Activated CD4-positive, alpha-beta T cell treated with anti-CD3 and anti-CD28 coated beads, Interleukin-2, amount 50 U/mL, for 24 hours (primary cell): ENCODE measurements at places on chromosomes 11 and 22.

DNA sequence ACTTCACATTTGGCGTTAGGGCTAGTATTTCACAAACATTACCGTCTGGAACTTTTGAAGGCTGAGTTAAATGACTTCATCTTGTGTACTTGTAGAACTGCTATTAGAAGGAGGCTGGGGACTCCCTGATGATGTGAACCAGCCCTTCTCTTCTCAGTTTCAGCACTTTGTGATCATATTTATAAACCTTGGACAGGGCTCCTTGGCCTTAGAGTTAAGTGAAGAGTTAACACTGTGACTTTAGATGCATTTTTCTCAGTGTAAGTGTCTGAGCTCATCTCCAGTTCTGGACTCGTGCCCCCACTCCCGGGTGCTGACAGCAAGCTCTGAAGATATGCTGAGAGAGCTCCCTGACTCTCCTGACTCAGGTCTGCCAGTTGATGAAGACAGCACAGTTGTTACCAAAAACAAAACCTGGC is 8.4 kb downstream of the MIAT start:
- DNase-seq, result no peak

DNA sequence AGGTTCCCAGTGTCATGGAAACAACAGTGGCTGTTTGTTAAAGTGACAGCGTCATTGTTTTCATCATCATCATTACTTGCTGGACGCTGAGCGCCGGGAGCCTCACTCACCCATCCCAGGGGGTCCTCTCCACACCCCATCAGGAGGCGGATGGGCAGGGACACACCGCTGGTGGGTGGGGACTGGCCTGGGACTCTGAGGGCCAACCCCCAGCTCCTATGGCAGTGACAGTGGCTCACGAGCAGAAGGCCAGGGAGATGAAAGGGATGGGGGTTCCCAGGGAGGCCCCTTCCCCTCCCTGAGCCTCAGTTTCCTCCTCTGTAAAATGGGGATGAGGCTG is 76.6 kb upstream of the PRR5 start:
- no peak for DNase-seq

DNA sequence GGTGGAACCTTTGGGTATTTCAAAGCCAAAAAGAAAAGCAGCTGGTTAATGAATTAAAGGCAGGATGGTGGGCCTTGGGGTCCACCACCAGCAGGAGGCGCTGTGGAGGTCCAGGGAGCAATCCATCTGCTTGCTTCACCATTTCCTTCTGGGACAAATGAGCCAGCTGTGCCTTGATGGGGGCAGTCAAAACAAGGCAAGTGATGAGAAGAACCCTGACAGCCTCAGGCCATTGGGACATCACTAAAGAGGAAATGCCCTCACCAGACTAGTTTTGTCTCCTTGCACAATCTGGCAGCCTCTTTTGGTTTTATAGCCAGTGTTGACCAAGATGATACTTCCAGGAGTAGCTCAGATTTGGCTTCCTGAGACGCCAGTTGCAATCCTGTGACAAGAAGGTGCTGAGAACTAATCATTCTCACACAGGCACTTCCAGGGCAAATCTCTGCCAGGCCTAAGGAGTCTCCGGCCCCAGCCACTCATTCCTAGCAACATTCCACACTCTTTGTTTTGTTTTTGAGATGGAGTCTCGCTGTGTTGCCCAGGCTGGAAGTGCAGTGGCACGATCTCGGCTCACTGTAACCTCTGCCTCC is 38.2 kb upstream of the WEE1 start:
- peak; percentile 65 for DNase-seq

- DNase-seq, result no peak
Observed at GRCh38 chr11:7571640-7572000, 57.8 kb downstream of the PPFIBP2 start.

- no peak for DNase-seq
Observed at GRCh38 chr11:87401653-87402052, 363.9 kb downstream of the TMEM135 start.

GRCh38 chr11:95222817-95223216 is 8.2 kb downstream of the SESN3 start:
- no peak for DNase-seq

DNA sequence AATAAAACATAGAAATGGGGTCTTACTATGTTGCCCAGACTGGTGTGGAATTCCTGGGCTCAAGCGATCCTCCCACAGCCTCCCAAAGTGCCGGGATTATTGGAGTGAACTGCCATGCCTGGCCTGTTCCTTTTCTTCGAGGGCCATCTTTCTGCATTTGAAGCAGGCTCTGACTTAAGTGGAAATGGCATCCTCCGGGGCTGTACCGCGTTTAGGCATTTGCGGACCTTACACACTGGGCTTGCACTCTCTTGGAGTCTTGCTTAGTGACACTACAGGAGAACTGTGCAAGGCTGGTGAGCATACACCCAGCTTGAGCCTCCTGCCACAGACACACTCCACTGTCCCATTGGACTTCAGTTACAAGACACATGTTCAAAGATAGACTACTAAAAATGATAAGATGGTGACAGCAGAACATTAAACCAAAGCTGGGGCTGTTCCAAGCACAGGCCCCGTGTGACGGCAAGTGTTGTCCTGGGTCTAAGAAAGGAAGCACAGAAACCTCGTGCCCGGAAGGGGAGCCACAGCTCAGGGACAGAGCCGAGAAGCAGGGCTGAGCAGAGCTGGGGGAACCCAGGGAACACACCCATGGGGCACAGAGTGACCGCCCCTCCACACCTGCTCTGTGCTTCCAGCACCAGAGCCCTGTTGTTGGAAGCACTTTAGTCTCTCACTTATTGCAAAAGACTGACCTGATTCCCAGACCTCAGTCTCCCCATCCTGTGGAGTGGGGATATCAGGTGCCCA is 59.0 kb upstream of the SHANK2 start:
- no peak for DNase-seq

DNA sequence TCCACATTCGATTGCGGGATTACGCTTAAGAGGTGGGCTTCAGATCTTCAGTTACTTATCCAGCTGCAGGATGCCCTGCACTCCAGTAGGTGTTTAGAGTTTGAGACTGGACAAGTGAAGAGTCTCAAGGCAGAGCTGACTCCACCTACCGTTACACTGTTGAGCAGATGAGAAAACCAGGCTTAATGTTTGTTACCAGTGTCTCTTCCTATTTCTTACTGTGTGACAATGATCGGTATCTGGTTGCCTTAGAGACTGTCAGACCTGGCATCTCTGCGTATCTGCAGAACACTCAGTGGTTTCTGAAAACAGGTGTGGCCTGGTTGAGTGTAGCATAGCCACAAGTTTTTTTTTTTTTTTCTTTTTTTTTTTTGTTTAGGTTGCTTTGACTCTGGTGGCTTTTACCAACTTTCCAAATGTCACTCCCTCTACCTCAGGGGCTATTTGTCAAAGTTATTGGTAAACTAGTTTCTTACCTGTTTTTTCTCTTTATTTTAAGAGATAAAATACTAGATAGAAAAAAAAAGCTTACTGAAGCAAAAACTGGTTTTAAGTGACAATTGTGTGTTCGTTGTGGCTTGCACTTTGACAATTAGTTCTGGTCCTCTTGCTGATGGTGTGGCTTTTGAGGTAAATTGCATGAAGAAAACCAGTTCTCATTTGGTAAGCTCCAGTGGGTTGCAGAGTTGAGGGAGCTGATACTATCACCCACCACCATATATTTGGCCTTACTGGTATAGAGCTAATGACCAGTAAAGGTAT is 284.8 kb downstream of the ETS1 start:
- peak; percentile 55 for DNase-seq

DNA sequence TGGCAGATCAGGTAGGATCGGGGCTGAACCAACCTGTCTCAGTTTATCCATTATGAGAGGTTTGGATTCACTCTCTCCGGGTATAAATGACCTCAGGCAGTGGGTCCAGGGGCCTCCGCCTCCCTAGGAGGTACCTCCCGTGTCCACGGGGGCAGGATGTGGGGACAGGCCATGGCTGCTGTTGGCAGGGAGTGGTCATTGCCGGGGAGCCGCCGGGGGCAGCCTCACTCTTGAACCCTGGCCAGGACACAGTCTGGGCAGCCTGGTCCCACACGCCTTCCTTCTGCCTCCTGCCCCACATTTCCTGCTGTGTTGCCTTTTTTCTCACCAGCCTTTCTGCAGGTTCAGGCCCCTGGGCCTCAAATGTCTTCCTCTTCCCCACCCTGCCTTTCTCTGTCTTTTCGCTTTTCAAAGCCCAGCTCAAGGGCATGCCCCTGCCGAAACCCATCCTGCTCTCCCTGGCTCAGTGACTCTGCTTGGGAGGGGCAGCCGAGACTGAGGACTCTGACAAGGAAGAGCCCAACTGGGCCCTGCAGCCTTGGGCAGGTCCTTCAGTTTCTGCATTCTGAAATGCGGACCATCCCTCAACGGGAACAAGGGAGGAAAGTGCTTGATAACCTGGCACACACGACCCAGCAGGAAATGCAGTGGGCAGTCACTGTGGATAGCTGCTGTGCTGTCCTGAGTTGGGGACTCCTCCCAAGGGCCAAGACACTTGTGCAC is 31.1 kb downstream of the ZC3H7B start:
- no peak for DNase-seq
